Daoy (cell line): ENCODE measurements at places on chromosomes 4 and X.
A peak's percentile ranks its signal among the peaks of the same experiment; 100 is the strongest.

GRCh38 chr4:182354867-182355266, 111.7 kb downstream of the TENM3 start:
- peak; percentile 45 for DNase-seq

DNA sequence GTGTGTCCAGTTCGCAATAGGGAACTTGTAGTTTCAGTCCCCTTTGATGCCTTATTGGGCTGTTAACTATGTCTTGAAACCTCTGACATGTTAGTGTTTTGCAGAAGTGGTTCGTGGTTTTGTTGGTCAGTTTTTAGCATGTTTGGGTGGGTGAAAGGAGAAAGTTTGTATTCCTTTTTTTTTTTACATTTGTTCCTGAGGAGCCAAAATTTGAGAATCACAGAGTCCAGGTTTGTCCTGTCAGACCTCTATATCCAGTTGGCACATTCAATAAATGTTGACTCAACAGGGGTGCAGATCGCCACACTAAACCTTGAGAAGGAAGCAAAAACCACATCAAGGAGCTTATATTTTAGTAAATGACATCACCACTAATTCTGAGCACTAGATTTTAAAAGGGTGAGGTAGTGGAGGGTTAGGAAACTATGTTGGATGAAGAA, 26.2 kb downstream of the DLG3 start:
- DNase-seq, result peak; percentile 31

DNA sequence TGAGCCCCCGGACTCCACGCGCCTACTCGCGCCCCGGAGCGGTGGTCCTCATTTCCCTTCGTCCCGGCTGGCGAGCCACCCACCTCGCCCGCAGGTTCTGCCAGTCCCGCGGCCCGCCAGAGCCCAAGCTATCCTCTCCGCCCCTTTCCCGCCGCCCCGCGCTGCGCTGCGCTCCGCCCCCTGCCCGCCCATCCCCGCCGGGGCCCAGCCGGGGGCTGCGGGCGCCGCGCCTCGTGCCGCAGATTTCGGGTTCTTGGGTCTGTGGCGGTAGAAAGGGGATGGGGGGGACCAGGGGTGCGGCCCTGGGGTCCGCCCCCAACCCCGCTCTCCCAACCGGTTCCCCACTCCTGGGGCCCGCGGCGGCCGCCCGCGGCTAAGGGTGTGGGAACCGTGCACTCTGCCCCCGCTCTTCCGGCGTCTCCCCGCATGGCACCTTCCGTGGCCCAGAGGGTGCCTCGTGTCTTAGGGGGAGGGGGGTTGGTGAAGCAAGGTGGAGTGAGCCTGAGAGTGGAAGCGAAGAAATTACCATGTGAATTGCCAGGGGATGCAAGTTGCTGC, 650.8 kb upstream of the DIPK2B start:
- DNase-seq, result peak; percentile 60

- DNase-seq, result no peak
Measured at GRCh38 chrX:78098108-78098507, 5.9 kb upstream of the PGK1 start.

GRCh38 chr4:153169776-153170175, 34.5 kb upstream of the TRIM2 start:
- no peak for DNase-seq

- no peak for DNase-seq
Measured at GRCh38 chr4:110629214-110629754, 6.4 kb upstream of the PITX2 start.

GRCh38 chrX:12770440-12770839, 20.8 kb upstream of the PRPS2 start:
- DNase-seq, result peak; percentile 3

GRCh38 chrX:94366616-94367015, 692.6 kb downstream of the FAM133A start:
- no peak for DNase-seq

DNA sequence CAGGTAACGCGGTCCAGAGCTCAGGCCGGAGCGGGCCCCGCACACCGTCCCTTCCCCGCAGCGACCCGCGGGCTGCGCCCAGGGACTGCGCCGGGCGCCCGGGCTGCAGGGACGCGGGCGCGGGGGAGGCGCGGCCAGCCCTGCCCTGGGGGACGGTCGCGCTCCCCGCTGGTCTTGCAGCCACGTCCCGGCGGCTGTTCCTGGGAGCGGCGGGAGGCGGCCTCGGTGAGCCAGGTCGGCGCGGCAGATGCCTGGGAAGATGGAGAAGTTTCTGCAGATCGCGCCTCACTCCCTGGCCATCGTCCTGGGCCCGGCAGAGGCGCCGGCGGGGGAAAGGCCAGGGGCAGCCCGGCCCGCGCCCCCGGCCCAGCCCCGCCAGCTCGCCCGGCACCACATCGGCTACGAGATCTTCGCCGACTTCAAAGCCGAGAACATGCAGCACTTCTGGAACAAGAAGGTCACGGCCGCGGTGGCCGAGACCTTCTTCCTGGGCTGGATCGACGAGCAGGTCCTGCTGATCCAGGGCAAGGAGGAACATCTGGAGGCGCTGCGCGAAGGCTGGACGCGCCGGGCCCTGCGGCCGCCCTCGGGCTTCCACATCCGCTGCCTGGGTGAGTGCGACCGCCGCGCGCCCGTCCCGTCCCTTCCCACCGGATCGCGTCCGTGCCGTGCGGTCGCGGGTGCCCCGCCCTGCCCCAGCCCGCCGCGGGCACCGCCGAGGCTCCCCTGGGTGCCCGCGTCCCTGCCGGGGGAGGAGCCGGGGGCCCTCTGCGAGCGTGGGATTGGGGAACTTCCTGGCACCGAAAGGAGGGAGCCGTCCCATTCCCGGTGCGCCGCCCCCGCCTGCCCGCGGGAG, 107.4 kb upstream of the STOX2 start:
- DNase-seq, result peak; percentile 48

DNA sequence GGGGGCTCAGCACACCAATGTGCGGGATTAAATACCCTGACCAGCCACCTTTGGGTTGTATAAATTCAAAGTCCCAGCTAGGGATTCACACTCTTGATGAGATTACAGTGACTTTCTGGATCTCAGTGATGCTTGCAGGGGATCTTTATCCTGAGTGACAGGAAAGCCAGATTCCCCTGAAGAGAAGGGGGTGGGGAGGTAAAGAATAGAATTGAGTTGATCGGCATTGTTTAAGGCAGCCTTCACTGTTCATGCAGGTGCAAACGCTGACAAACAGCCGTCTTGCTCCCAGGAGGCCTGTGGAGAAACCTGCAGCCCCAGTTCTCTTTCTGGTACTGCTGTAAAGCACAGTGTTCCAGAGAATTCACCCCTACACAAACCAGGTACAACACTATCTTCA, 19.0 kb downstream of the CXXC4 start:
- no peak for DNase-seq
